COLO829 (cell line): ENCODE measurements at places on chromosomes 13 and 19.

- DNase-seq = no peak
These were observed 64.5 kb upstream of the WDFY2 start for GRCh38 chr13:51519771-51520216.

GRCh38 chr19:1871140-1871597 is 7.8 kb upstream of the KLF16 start:
- DNase-seq = no peak

DNA sequence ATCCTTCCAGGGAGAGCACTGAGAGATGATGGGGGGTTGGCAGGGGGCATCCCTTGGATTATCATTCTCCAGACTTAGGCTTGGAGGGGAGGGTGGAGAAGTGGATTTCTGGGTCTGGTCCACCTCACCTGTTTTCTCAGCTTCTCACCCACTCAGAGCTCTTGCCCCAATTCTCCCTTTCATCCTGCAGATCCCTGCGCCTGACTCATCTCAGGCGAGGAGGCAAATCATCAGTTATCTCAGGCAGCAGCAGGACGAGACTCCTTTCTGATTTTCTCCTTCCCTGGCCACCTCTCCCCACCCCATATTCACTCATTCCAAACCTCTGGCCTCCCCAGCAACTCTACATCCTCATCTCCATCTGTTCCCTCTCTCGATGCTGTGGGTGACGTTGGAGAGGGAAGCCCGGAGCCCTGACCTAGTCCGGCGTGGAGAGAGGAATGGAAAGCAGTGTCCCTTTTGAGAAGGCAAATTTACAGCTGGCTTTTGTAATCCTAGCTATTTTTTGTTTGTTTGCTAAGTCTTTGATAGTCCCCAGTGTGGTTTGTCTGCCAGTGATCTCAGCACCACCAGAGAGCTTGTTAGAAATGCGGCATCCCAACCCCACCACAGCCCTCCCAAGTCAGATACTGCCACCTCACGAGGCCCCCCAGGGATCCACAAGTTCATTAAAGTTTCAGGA is 24.0 kb upstream of the TPT1 start:
- DNase-seq = no peak

GRCh38 chr19:5837761-5838352 is 1.6 kb downstream of the FUT6 start:
- DNase-seq = no peak

- DNase-seq = no peak
These were observed 22.6 kb downstream of the KLHL26 start for GRCh38 chr19:18659281-18660050.

DNA sequence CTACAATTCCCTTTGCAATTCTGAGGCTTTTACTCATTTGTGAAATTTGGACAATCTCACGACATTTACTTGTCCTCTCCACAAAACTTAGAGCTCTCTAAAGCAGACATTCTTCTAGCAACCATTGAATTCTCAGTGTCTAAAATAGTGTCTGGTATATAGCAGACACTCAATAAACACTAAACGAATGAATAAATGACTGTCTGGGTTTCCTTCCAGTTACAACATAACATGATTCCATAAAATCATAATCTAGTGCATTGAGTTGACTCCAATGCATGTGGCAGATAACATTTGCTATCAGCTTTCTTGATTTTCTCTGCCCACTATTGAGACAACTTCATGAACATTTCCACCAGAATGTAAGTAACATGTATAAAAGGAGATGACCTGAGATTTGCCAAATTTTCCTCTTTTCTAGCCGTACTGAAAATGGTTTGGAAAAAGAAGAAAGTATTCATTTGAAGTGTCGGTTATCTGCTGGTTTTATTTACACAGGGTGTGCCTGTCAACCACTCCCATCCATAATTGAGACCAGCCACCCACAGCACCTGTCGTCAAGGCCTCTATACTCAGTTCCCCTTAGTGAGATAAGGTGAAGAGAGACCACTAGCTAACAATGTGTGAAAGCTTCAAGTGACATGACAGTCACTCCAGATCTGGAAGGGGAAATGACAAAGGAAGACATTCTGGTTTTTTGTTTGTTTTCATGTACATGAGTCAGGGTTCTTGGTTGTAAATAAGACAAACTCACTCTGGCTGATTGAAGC is 4.8 kb upstream of the SERP2 start:
- DNase-seq = no peak

GRCh38 chr13:78602561-78603239 is 652 bp downstream of the POU4F1 start:
- DNase-seq = no peak

- DNase-seq = no peak
These were observed 297.0 kb downstream of the FGF9 start for GRCh38 chr13:21967871-21968270.

GRCh38 chr13:44259045-44260027 is 114.3 kb upstream of the SERP2 start:
- DNase-seq = no peak
